ENCODE measurements at places on chromosomes 3 and 15.

GRCh38 chr3:150324788-150325187, 83.3 kb upstream of the TSC22D2 start:
- no peak for DNase-seq

GRCh38 chr3:184284696-184285095, 8.9 kb downstream of the ECE2 start:
- no peak for DNase-seq

DNA sequence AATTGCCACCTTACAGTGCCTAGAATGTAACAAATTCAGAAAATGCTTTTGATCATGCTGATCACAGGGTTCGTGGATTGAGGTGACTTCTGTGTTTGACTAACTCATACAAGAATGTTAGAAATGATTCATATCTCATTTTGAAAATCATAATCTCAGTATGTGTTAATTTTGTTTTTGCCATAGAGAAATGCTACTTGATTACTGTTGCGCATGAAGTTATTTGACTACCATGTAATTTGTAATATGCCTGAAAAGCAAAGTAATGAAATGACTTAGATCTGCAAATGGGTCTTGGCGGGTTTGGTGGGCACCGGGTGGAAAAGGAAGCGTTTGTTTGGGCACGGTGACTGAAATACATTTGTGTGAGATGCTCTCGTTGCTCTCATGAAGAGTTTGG, 173.6 kb upstream of the BHLHE40 start:
- no peak for DNase-seq

- no peak for DNase-seq
Observed at GRCh38 chr3:44041726-44042125, 200.0 kb upstream of the TOPAZ1 start.

GRCh38 chr3:151863611-151864010, 9.8 kb upstream of the SUCNR1 start:
- no peak for DNase-seq

GRCh38 chr3:47339951-47340350, 40.9 kb upstream of the PTPN23 start:
- no peak for DNase-seq

DNA sequence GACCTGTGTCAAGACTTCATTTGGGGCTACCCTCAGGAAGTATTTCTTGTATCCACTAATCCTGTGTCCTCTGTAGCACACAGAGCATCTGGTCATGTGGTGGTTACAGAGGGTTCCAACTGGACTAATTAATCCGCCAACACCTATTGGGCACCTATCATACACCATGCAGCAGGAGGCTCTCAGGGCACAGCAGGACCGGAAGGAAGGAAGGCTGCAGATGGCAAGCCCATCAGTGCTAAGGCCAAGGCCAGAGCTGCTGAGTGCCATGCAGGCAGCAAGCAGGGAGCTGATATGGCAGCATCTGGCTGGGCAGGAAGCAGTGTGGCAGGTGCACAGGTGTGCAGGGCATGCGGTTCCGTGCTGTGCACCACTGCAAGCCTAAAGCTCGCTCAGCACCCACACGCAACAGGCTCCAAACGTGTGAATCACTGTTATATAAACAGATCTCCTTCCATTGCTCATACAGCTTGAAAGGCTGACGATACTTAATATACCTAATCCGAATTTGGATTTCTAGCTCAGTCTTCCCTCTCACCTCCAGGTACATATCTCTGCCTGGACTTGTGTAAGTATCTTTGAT, 64.4 kb upstream of the SNRPA1 start:
- DNase-seq: no peak
